Dorsolateral prefrontal cortex (tissue), 122 donors: ENCODE measurements at places on chromosomes 16 and 17. TPM values are rescaled to one million over a fixed set of nuclear protein-coding genes. Genes with fewer than 3 reads are reported as not detected.

The GJD3 gene
- not detected for total RNA-seq

The CMTM1 gene
- total RNA-seq, result 18.2 TPM

The CD300LF gene
- total RNA-seq, result 2.4 TPM

The C17orf113 gene
- 2.3 TPM for total RNA-seq

The TLCD3B gene
- total RNA-seq, result 46.5 TPM

The SIAH1 gene
- 23.2 TPM for total RNA-seq

The CTRL gene
- 1.6 TPM for total RNA-seq

The DNAH3 gene
- total RNA-seq, result 0.04 TPM

The KCNJ2 gene
- 10.9 TPM for total RNA-seq

The CPNE7 gene
- total RNA-seq, result 27.7 TPM

The VTN gene
- 2.8 TPM for total RNA-seq

The KLHDC4 gene
- total RNA-seq, result 52.2 TPM

The AXIN1 gene
- total RNA-seq, result 26.3 TPM

The CLEC19A gene
- 3.0 TPM for total RNA-seq

The HIGD1B gene
- total RNA-seq, result 20.1 TPM

The PIPOX gene
- 7.5 TPM for total RNA-seq

The VASN gene
- total RNA-seq, result 7.2 TPM

The CCL23 gene
- total RNA-seq, result not detected

The P2RX1 gene
- total RNA-seq, result not detected

The DECR2 gene
- total RNA-seq, result 13.4 TPM

The CTF1 gene
- total RNA-seq, result 1.0 TPM

The ZPBP2 gene
- total RNA-seq, result not detected

The GINS2 gene
- 2.3 TPM for total RNA-seq

The CD300H gene
- not detected for total RNA-seq

The NLGN2 gene
- 100 TPM for total RNA-seq

The CBX2 gene
- total RNA-seq, result 2.6 TPM

The SLC5A10 gene
- not detected for total RNA-seq

The KRT12 gene
- total RNA-seq, result not detected

The OTOP3 gene
- not detected for total RNA-seq

The PIK3R6 gene
- 0.28 TPM for total RNA-seq

The CSH1 gene
- not detected for total RNA-seq

The FBXO39 gene
- total RNA-seq, result 0.67 TPM
